Natural killer cell (primary cell): ENCODE measurements at places on chromosomes 7 and 10.

DNA sequence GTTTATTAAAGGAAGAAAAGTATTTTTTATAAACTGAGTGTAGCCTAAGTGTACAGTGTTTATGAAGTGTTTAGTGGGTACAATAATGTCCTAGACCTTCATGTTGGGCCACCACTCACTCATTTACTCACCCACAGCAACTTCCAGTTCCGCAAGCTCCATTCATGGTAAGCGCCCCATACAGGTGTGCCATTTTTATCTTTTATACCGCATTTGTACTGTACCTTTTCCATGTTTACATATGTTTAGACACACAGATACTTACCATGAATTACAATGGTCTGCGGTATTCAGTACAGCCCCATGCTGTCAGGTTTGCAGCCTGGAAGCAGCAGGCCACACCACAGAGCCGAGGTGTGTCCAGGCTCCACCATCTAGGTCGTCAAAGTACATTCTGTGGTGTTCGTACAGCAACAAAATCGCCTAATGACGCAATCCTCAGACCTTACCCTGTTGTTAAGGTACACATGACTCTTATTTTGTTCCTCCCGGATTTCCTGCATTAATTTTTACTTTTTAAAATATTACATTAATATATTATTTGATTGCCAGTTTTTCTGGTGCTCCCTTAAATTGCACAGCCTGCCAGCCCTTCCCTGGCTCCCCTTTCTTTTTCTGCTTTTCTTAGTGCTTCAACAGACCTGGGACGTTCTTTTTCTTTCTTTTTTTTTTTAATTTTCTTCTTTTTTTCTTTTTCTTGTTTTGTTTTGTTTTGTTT, 881 bp upstream of the SSBP1 start:
- peak; percentile 21 for DNase-seq

DNA sequence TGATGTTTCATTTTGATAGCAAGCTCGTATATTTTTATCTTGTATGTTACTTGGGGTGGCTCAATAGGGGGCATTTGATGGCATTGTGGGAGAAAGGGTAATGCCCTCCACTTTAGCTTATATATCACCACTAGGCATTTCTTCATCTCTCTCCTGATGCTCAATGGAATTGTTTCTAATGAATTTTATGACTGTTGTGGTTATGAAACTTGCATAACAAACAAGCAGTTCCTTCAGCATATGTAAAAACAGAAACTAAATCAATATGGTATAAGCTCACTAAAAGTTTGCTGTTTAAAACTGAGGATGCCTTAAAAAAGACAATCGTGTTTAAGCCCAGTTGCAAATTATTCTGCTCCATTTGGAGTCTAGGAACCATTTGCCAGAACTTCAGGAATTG, 75.5 kb downstream of the CDK14 start:
- DNase-seq = no peak

GRCh38 chr7:35753761-35754603, 46.9 kb upstream of the SEPTIN7 start:
- no peak for DNase-seq

DNA sequence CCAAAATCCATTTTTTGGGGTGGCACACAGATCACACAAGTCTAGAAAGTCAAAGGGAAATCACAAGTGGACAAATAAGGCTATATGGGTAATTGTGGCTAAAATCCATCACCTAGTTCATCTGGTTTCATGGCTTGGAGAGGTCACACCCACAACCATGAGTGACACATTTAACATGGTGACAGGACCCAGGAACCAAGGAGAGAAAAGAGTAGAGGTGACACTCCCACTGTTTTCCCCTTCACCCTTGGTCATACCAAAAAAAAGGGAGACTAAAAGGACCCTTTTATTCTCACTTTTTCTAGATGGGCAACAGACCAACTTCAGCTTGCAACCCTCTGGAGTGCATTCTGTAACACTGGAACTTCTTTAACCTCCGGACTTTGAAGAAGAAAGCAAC, 46.2 kb upstream of the ZNF107 start:
- DNase-seq = no peak

DNA sequence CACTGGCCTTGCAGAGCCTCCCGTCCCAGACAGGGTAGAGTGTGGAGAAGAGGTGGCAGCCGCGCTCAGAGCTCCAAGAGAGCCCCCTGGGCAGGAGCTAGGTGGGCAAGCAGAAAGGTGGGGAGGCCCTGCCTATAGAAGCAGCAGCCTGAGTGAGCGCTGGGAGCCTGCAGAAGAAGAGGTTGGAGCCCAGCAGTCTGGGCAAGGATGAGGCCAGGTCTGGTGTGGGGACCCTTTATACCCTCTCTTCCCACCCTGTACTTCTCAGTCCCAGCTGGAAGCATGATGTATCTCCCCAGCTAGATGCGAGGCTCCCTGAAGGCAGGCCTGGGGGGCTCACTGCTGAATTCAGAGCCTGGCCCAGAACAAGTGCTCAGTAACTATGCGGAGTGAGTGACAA, 44.5 kb upstream of the ZMIZ1 start:
- no peak for DNase-seq

DNA sequence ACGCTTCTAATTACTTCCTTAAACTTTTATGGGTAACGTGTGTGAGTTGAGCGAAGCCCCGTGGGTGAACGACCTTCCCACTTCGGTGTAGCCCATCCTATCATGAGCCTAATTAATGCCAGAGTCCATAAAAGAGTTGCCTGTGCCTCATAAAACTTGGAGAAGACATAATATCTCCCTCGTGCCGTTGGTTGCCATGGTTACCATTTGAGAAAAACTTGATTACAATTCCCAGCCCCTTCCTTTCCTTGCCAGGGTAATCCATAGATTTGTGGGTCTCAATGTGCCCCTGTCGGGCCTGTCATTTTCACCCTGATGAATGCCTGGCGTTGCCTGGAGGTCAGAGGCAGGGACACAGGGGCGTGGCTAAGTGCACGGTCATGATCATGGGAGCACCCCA, 127.1 kb downstream of the GLRX3 start:
- DNase-seq = no peak

- DNase-seq = peak; percentile 63
These were observed 118.1 kb upstream of the LYZL2 start for GRCh38 chr10:30747633-30748032.

- DNase-seq = no peak
These were observed 14.2 kb downstream of the RAB18 start for GRCh38 chr10:27518261-27518660.

DNA sequence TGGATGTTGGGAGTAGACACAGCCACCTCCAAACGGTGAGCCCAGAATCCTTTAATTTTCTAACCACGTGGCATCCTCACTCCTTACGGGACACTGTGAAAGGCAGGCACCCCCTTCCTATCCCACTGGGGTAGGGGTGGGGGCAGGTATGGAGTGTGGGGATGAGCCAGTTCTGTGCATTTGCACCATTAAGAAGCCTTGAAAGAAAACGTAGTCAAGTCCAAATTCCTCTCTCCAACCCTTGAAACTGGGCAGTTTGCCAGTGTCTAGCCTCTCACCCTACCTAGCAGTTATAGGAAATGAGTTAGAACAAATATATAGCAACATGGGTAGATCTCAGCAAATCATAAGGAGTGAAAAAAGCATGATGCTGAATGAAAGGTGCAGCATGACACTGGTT, 92.4 kb upstream of the LEP start:
- DNase-seq = no peak

GRCh38 chr7:31416381-31416870, 75.9 kb upstream of the NEUROD6 start:
- DNase-seq = no peak

GRCh38 chr10:23522345-23522744, 83.5 kb downstream of the OTUD1 start:
- no peak for DNase-seq

DNA sequence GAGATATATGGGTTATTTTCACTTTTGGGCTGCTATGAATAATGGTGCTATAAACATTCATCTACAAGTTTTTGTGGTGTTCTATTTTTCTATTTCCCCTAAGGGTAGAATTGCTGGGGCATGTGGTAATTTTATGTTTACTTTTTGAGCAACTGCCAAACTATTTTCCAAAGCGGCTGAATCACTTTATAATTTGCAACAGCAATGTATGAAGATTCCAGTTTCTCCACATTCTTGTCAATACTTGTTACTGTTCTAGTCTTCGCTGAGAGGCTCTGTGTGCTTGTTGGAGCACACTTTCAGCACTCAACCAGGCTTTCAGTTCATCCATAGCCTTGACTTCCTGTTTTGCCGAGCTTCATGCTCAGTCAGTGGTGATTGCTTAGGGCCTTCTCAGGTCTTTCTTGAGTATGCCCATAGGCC, 39.0 kb downstream of the ADK start:
- peak; percentile 66 for DNase-seq

- DNase-seq = peak; percentile 66
These were observed 523 bp downstream of the PURB start for GRCh38 chr7:44884621-44885393.

DNA sequence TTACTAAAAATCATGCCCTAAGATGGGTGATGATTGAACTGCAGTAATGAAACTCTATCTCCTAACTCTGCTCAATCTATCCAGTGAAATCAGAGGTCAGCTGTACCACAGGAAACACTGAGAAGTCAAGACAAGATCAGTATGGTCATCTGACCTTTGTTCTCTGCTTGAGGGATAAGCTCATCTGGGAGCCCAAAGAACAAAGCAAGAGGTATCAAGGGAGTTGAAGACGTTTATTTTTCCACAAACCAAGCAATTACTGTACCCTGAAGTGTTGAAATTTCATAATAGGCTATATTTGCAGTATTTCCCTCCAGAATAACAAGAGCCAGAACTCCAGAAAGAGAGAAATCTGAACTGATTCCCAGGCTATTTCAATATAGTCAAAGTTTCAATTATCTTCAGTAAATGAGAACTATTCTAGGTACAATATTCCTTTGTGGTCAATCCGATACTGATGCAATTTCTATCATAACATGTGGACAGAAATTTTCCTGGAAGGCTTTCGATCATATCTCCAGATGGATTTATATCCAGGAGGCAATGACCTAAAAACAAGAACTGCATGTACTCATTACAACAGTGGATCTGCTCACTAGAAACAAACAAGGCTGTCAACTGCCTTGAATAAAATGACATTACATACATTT, 345.3 kb downstream of the TNS3 start:
- DNase-seq = no peak

DNA sequence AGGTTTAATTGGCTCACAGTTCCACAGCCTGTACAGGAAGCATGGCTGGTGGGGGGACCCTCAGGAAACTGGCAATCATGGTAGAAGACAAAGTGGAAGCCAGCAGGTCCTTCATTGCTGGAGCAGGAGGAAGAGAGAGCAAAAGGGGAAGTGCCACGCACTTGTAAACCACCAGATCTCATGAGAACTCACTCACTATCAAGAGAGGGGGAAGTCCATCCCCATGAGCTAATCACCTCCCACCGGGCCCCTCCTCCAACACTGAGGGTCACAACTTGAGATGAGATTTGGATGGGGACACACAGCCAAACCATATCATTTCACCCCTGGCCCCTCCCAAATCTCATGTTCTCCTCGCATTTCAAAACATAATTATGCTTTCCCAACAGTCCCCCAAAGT, 171.9 kb upstream of the CACNA2D1 start:
- DNase-seq = no peak

DNA sequence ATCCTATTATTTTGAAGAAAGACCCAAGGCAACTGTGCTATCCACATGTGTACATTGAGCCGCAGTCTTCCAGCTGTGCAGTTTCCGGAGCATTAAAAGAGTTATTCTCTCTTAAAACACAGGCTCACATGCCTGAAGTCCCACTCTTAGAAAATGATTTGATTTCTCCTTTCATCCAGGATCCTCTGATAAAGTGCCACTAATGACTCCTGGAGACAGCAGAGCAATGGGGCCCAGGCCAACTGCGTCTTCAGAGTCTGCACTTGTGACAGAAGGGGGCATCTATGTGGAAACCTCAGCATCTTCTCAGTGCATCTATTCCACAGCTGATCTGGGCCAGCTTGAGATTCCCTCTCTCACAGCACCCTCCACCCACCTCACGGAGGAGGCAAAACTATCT, 482.1 kb upstream of the AKR1E2 start:
- DNase-seq = no peak

DNA sequence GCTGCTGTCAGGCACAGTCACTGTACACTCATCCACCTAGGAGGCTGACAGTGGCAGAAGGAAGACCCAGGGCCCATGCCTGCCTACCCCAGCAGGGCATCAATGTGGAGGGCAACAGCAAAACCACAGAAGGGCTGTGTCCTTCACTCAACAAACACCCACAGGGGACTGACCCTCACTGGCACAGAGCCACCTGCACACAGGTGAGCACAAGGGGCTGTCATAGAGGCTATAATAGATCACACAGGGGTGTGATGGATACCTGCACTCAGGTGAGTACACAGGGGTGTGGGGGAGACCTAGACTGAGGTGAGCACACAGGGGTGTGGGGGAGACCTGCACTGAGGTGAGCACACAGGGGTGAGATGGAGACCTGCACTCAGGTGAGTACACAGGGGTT, 132.8 kb upstream of the TCERG1L start:
- DNase-seq = no peak

DNA sequence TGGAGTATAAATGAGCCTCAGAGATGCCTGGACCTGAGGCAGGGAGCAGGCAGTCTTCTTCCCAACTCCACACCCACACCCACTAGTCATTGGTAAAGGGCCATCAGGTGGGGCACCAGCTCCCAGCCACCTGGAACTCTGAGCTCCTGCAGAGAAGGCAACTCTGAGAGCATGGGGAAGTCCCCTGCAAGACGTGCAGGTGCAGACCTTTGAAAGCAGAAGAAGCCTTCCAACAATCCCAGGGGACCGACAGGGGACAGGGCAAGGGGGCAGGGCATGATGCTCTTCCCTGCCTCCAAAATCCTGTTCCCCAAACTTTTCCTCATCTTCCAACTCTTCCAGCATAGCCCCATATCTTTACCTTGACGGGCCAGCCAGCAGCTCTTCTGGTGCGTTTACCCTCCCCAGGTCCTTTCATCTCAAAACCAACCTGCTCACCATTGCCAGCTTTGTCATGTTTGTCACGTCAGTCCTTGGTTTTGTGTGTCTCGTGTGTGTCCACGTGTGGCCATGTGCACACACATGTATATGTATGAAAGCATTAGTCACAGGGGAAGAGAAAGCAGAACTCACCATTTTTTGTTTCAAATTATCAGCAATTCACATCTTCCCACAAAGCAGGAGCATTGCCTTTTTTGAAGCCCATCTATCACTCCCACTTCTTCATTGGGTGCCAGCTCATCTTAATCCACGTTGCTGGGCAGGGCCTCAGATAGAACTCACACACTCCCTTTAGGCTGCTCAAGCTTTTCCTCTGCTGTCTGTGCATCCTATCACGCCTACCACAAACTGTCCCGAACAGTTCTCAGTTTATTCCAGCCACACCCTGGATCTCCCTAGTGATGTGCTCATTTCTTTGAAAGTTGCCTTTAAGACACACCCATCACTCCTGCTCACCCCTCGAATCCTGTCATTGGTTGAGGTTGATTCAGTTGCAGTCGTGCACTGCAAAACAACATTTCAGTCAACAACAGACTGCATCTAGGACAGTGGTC, 41.0 kb upstream of the AMPH start:
- no peak for DNase-seq

GRCh38 chr10:95279042-95279820, 11.6 kb downstream of the PDLIM1 start:
- DNase-seq = no peak

- no peak for DNase-seq
These were observed 290.5 kb upstream of the LRGUK start for GRCh38 chr7:133836666-133837065.

- DNase-seq = no peak
These were observed 365.1 kb downstream of the GRID1 start for GRCh38 chr10:86001521-86001920.

GRCh38 chr7:2488681-2489080, 12.5 kb upstream of the GRIFIN start:
- no peak for DNase-seq

- no peak for DNase-seq
These were observed 43.4 kb downstream of the SH3PXD2A start for GRCh38 chr10:103812004-103812403.

GRCh38 chr7:43735802-43736603, 6.7 kb upstream of the COA1 start:
- no peak for DNase-seq
